ENCODE measurements at places on chromosomes 16 and 17. TPM values are rescaled to one million over a fixed set of nuclear protein-coding genes. Genes with fewer than 3 reads are reported as not detected.

DNA sequence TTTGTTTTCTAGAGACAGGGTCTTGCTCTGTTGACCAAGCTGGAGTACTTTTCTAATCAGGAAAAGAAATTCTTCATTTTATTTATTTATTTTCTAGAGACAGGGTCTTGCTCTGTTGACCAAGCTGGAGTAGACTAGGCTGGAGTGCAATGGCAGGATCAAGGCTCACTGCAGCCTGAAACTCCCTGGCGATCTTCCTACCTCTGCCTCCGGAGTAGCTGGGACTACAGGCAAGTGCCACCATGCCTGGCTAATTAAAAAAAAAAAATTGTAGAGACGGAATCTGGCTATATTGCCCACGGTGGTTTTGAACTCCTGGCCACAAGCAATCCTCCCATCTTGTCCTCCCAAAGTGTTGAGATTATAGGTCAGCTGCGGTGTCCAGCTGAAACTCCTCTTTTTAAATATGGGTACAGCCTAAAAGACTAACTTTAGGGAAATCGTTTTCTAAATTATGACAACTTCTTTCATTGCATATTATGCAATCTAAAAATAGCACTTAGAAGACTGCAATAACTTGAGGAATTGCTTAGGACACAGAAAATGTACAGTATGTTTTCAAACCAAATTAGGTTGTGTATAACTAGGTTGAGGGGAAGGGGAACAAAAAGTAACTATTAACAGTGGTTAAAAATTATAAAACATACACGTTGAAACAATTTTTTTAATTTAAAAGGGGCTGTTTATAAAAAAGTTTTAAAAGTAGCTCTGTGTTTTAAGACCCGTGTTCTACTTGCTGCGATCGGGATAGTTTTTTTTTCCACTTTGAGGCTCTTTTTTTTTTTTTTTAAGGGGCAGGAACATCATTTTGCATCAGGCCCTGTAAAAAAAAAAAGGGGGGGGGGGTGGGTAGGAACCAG, 4.7 kb downstream of the PRAC1 start:
- DNase-seq = no peak

GRCh38 chr16:67013233-67013822, 15.6 kb upstream of the CBFB start:
- no peak for DNase-seq

BAHCC1 gene
- polyA plus RNA-seq = 3.6 TPM

MPP2 gene
- polyA plus RNA-seq = 8.1 TPM

Measured in SK-N-SH (cell line).